ENCODE measurements at places on chromosomes 5 and 9.

DNA sequence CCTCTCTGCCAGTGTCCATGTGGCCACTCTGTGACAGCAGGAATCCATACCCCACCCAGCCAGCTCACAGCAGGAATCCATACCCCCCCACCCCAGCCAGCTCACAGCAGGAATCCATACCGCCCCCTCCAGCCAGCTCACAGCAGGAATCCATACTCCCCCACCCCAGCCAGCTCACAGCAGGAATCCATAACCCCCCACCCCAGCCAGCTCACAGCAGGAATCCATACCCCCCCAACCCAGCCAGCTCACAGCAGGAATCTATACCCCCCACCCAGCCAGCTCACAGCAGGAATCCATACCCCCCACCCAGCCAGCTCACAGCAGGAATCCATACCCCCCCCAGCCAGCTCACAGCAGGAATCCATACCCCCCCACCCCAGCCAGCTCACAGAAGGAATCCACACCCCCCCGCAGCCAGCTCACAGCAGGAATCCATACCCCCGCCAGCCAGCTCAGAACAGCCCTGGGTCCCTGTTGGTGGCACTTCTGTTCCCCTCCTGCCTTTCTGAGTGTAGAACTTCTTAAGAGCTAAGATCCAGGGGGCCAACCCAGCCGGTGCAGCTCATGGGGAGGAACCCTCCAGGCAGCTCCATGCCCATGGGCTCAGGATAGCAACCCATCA, 8.4 kb upstream of the RXRA start:
- no peak for DNase-seq

DNA sequence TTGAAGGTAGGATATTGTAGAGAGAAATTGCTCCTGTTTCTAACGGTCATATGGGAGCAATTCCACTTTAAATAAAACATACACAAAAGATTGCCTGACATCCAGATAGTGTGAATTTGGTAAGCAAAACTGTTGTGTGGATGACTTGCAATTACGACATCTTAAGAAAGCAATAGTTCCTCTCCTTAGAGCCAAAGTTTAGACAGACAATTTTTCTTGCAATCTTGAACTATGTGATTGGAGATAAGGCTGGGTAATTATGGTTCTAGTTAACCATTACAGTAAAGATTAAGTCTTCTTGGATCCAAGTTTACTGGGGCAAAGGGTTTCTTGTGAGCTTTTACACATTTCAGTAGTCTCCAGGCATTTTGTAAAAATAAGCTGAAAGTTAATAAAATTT, 1080.6 kb upstream of the CDH6 start:
- DNase-seq, result no peak

DNA sequence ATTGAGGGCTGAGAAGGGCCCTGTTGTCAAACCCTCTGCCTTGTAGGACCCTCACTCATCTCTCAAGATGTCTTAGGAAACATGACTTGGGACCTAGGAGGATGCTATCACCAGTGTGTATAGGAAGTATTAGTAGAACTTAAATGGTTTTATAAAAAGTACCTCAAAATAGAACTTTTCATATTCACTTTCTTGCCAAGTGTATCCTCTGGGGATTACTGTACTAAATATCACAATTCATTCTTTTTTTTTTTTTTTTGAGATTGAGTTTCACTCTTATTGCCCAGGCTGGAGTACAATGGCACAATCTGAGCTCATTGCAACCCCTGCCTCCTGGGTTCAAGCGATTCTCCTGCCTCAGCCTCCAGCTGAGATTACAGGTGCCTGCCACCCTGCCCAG, 56.2 kb downstream of the ARHGEF28 start:
- DNase-seq, result no peak

DNA sequence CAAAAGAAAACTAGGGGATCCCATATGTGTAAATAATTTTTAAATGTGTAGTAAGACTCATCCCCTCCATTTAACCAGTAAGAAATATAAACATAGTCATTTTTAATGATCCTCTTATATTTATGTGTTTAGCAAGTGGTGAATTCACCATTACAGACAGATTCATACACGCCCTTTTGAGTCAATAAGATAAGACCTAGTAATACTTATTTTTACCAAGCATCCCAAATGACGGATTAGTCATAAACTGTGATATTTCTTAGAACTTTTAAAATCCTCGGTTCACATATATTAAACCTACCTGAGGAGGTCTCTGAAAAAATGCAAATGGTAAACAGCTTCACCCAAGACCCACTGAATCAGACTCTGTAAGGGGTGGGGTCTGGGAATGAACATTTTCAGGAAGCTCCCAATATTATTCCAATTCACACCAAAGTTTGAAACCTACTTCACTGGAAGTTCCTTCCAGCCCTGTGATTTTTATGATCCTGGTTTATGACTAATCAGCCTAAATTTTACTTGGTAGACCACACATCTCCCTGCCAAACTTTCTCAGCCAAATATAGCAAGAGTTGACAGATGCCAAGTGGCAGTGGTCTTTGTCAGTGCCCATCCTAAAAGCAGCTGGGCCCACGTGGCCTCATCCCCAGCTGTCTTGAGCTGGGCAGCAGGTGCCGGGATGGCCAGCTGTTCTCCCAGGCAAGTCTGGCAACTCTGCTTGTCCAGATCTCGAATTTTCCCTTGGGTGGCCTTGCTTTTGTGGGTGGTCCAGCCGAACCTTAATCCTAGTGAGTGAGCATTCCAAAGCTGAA, 559.0 kb upstream of the RGMB start:
- peak; percentile 80 for DNase-seq

DNA sequence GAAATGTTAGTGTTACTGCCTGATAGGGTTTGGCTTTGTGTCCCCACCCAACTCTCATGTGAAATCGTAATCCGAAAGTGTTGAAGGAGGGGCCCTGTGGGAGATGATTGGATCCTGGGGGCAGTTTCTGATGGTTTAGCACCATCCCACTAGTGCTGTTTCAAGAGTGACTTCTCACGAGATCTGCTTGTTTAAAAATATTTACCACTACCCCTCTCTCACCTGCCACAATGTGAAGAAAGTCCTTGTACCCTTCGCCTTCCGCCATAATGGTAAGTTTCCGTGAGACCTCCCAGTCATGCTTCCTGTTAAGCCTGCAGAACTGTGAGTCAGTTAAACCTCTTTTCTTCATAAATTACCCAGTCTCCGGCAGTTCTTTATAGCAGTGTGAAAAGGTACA, 2.6 kb upstream of the RFX3 start:
- no peak for DNase-seq

- no peak for DNase-seq
Observed at GRCh38 chr9:89323390-89323789, 5.1 kb downstream of the SECISBP2 start.

DNA sequence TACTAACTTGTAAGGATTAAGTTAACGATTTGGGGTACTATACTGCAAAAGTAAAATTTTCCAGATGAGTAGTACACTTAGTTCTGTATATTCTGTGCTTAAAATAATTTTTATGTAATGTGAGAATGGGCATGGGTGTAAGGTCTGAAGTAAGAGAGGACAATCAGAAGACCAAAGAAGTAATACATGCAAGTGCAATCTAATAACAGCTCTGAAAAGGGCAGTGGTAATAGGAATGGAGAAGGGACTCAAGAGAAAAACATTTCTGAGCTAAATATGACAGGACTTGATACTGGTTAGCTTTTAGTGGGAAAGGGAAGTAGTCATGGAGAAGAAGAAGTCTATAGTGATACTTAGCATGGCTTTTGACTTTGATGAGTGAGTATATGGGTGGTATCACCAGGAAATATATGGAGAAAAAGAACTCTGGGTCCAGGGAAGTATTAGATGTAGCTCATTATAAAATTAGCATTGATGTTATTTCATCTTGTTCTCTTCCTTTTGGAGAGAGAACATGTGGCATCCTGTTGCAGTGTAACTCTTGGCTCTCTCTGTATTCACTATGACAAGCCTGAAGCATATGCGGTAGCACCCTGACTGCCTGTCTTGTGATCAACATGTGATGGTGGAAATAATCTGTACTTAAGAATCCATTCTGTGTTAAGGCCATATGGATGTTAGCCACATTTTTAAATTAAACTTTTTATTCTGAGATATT, 60.5 kb downstream of the ERCC6L2 start:
- DNase-seq, result no peak

- peak; percentile 99 for DNase-seq
Observed at GRCh38 chr9:96420468-96421219, 2.5 kb upstream of the ZNF367 start.

- no peak for DNase-seq
Observed at GRCh38 chr9:132585954-132586829, 3.8 kb downstream of the BARHL1 start.

DNA sequence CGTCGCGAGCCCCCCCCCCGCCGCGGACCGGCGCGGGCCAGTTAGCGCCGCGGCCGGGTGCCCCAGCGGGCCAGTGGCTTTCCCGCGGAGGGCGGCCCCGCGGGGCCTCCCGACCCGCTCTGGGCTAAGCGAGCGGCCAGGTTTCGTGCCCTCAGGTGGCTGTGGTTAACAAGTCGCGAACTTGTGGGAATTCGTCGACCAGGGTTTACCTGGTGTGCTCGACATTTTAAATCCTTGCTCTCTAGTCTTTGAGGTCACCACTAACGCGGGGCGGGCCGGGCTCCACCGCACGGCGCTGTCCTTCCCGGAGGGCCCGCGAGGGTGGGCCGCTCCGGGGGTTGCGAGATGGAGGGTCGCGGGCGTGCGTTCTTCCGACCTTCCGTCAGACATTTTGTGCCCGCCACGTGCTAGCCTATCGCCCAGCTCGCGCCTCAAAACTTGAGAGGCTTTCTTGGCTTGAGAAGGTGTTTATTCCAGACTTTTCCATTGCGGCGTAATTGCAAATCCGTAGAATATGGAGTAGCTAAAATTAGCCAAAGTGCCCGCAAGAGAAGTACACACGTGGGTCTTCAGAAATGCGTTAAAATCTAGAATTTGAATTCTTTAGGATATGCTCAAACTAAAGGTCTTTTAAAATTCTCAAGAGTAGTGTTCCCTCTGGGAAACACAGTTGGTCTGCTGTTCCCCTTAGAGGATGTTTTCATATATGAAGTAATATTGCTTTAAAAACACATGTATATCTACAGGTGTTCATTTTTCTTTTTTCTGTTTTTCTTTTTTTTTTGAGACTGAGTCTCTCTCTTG, 2.1 kb downstream of the ANP32B start:
- peak; percentile 38 for DNase-seq

- DNase-seq, result peak; percentile 94
Observed at GRCh38 chr5:13985731-13986418, 41.4 kb upstream of the DNAH5 start.

DNA sequence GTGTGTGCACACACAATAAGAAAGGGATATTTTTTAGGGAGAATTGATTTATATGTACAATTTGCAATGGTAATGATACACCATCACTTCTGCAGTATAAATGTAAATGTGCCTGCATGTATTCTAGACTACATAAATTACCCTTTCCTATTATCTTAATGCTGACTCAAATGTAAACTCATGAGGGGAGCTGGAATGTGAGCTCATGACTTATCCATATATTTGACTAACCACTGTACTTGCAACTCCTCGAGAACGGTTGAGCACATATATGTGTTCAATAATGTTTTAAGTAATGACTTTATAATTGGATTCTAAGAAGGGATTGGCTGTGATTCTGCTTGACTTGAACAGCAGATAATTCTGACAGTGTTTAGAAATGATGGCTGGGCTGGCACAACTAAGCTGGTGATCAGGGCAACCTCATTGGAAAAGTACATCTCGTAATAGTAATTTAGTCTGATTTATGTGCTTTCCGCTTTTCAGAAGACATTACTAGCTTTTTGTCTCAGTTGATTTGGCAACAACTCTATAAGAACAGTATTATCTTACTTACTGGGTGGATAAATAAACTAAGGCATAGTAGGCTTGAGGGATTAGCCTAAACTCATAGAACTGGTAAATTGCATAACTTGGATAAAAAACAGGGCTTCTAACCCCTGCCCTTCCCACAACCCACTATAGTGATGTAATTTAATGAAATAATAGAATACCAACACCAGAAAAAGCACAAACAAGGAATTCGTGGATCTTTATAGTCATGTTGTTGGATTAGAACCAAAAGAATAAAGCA, 130.2 kb upstream of the SPEF2 start:
- DNase-seq, result no peak

DNA sequence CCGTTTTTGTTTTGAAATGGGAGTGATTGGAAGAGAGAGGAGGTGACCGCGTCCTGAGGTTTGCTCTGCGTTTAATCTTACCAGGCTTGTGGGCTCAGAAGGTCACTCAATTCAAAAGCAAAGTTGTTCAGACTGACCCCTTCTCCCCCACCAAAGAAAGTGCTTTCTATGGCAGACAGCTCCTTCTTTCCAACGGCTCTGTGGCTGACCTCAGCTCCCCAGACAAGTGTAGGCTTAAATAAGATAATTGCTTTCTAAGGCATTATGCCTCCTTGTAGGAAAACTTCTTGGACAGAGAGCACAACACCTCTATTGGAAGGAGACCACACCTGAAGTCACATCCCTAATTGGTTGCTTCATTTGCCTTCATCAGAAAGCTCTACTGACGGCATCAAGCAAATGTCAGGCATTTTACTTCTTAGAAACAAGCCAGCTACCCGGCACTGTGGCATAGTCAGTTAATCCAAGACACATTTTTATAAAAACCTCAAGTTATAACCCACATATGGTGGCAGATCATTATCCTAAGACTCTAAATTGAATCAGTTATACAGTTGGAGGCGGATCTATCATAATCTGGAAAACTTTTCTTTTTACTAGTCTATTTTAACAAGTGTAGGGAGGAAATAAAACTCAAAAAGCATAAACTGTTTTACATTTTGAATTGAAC, 94.9 kb downstream of the TMEM174 start:
- DNase-seq, result no peak

DNA sequence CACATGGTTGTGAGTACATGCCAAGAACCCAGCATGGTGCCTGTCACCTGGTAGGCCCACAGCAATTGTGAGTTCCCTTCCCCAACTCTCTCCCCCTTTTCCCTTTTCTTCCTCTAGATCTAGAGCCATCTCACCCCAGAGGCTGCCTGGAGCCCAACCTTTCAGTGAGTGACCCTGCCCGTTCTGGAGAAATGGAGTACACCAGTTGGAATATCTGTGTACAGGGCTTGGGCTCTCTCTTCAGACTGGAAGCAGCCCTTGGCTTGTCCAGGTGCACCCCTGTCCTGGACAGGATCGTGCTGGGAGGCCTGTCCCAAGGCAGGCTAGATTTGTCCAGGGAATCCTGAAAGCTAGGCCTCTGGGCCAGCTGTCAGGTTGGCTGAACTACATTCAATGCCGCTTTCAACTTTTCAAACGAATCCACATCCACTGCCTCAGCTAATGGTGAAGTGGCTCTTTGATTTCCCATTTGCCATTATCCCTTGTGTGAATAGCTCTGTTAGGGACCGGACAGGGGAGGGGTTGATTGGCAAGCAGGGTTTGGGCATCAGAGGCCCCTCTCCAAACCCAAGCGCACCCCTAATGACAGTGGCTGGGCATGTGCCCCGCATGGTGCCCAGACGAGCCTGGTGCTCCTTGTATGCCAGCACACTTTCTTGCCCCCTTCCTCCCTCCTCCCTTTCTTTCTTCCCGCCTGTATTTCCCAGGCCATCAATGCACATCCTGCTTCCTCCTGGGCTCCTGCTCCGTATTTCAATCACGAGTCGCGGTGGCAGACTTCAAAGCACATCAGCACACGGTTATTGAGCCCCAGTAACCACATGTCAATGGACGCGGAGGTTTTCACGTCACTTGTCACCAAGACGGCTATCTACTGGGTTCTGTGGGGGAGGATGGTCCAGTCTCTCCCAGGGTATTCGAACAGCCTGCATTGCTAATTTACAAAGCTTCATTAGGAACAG, 211.2 kb downstream of the DAB2IP start:
- no peak for DNase-seq

- no peak for DNase-seq
Observed at GRCh38 chr9:227860-228259, 13.2 kb downstream of the DOCK8 start.

GRCh38 chr5:36723912-36724311, 117.5 kb downstream of the SLC1A3 start:
- no peak for DNase-seq

- DNase-seq, result peak; percentile 44
Observed at GRCh38 chr5:168282120-168282519, 9.3 kb upstream of the WWC1 start.

All from HT1080 (cell line).